ENCODE measurements at places on chromosomes 3 and 15.

GRCh38 chr3:78979028-78979427 lies 788.8 kb downstream of the ROBO1 start:
- no peak for DNase-seq

- no peak for DNase-seq
Observed at GRCh38 chr3:8982509-8982908, 19.2 kb upstream of the RAD18 start.

DNA sequence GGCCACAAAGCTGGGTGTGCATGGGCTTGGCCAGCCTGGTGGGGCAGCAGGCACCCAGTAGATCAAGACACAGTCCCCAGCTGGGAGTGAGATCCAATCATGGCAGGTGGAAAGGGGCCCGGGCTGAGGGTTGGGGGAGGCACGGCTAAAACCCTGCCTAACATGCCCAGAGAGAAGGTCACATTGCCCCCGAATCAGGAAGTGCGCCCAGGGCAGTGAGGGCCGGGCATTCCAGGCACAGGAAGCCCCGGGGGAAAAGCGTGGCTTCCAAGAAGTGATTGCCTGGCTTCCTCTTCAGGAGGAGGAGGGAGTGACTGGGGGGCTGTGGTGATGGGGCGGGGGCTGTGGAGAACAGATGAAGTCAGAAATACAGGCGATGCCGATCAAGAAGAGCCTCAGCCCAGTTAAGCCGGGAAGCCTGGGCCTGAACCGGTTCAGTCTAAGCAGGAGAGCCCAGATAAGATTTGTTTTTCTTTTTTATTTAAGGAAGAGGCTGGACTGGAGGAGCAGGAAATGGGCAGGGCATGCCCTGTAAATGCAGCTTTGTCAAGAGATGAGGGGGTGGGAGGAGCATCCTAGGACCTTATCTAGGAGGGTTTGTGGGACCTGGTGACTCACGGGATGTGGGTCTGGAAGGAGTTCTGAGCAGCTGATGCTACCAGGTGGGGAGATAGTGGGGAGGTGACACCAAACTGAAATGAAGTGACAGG lies 83.9 kb downstream of the CHSY1 start:
- peak; percentile 72 for DNase-seq

GRCh38 chr15:52528564-52529340 lies at the start of gene MYO5A:
MYO5A (minus strand) TSS chr15:52528880; CDS start chr15:52528806, 74 bp downstream.
- DNase-seq, result peak; percentile 76

DNA sequence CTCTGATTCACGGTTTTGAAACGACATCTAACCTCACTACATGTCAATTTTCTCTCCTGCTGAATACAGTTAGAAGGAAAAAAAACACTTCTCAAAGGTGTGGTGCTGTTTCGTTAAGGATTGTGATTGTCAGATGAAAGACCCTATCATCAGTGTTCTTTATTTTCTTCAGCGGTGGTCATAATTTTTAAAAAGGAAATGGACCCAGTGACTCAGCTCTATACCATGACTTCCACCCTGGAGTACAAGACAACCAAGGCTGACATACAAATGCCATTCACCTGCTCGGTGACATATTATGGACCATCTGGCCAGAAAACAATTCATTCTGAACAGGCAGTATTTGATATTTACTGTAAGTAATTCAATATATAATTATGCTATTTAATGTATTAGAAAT lies 167.8 kb downstream of the ALCAM start:
- DNase-seq, result no peak

DNA sequence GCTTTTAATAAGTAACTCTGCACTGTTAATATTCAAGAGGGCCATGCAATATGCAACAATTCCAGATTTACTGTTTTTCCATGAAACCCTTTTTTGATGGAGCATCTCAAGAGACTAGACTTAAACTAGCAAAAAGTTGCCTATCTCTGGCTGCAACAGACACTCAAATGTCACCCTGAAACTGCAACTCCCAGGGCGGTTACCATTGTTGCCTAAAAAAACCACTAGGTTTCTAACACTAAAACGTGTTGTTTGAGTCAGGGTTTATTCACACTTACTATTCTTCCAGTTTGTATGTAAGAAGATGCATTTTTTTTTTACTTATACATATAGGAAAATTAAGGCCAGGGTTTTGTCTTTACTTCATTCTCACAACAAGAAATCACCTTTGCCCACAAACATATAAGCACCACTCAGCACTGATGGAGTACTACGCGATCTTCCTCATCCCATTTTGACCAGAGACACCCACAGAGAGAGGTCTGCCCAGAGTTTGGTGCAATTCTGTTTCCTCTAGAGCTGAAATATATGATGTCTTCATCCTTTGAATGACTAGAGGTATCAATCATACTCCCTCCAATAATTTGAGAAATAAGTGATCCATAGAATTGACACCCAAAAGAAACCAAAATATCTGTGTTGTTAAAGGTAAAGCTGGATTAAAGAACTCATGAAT lies 124.0 kb upstream of the SNTN start:
- DNase-seq, result no peak

DNA sequence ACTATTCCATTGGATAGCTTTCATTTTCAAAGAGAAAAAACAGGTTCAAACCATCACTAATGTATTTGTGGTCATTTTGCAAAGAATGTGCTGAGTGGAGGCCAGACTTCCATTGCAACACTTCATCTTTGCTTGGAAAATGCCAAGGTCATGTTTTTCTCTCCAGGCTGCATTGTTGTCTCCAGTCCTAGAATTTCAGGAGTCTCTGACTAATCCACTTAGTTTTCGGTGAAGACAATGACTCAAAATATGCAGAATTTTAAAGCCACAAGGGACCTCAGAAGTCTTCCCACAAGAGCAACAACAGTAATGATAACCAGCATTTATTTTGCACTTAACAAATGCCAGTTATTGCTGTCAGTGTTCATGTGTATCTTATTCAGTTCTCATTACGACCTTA lies 277.0 kb downstream of the RYR3 start:
- no peak for DNase-seq

DNA sequence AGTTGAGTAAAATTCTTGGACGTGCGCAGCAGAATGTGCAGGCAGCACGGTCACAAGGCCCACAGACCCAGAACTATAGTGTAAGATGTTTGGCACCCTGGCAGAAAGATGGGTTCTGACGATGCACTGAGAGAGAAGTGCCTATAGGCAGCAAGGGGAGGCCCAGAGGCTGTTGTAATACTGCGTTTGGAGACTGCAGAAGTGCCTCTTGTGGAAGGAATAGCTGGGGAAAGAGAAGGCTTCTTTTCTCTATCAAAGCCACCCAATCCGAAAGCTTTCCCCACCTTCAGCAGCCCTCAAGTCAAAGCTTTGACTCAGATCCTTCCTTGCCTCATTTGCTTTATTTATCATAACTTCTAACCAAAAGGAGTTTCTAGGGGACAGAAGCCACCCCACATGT lies 5.2 kb upstream of the SIN3A start:
- DNase-seq, result no peak

DNA sequence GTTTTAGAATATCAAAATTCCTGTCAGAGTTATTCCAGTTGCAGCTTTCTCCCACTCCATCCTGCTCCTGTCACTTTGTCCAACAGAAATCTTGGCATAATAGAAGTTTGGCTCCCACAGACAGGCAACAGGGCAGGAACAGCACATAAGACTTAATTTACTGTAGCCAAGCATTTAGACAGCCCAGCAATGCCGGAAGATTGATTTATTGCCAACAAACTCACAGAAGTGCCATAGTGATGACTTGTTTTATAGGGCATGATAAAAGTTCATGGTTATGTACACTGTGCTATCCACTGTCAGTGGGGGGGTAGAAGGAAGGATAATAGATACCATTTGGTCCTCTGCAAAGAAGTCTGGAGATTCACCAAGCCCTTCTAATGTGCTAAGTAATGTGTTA lies 98.3 kb upstream of the CBLB start:
- DNase-seq, result no peak
